Sigmoid colon (tissue), 7 donors: ENCODE measurements at places on chromosomes 12 and 14. TPM values are rescaled to one million over a fixed set of nuclear protein-coding genes. Genes with fewer than 3 reads are reported as not detected.

- no peak overlapping the region for H3K4me3 ChIP-seq
- H3K36me3 ChIP-seq: no peaks in the 10 kb centered on the region
- H3K27ac ChIP-seq: no peak overlapping the region
- no peaks in the 10 kb centered on the region for H3K4me1 ChIP-seq
- no peak for DNase-seq
Measured at GRCh38 chr12:96157427-96157826, 36.7 kb upstream of the ELK3 start.

GRCh38 chr12:23581913-23582312, 367.6 kb downstream of the SOX5 start:
- no peak overlapping the region for H3K4me3 ChIP-seq
- no peaks in the 10 kb centered on the region for H3K4me1 ChIP-seq
- no peak for DNase-seq
- H3K27me3 ChIP-seq: no peaks in the 10 kb centered on the region
- H3K27ac ChIP-seq: no peak overlapping the region

GRCh38 chr12:118359541-118359915, 13.2 kb downstream of the TAOK3 start:
- peaks cover 17% of the 10 kb centered on the region for H3K4me1 ChIP-seq
- H3K4me3 ChIP-seq: no peak overlapping the region
- DNase-seq: no peak
- no peaks in the 10 kb centered on the region for H3K36me3 ChIP-seq

DNA sequence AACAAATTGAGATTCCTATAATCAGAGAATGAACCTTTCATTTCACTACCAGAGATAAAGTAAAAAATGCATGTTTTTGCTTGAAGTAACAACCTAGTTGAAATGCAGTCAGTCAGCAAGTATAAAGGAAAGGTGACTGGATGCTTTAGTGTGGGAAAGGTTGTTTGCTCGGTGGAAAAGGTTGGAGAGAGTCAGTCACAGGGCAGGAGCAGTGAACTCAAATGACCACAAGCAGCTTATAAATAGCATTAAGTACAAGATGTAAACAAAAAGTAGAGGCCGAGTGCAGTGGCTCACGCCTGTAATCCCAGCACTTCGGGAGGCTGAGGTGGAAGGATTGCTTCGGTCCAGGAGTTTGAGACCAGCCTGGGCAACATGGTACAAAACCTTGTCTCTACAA, 98.1 kb upstream of the FGD4 start:
- H3K27me3 ChIP-seq: no peaks in the 10 kb centered on the region
- H3K27ac ChIP-seq: no peak overlapping the region
- no peak overlapping the region for H3K4me3 ChIP-seq
- no peaks in the 10 kb centered on the region for H3K4me1 ChIP-seq
- DNase-seq: no peak
- H3K36me3 ChIP-seq: no peaks in the 10 kb centered on the region

DNA sequence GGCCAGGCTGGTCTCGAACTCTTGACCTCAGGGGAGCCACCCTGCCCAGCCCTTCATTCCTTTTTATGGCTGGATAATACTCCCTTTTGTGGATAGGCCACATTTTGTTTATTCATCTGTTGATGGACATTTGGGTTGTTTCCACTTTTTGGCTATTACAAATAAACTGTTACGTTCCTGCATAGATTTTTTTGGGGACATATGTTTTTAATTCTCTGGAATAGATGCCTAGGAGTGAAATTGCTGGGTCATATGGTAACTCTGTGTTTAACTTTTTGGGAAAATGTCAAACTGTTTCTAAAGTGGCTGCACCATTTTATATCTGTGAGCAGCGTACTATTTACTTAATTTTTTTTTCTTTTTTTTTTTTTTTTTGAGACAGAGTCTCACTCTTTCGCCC, 9.8 kb downstream of the KMT5A start:
- no peaks in the 10 kb centered on the region for H3K27me3 ChIP-seq
- H3K4me1 ChIP-seq: peaks cover 54% of the 10 kb centered on the region
- no peak overlapping the region for H3K27ac ChIP-seq

C12orf54 gene
- not detected for total RNA-seq
